ENCODE measurements at places on chromosomes 6 and 20. TPM values are rescaled to one million over a fixed set of nuclear protein-coding genes. Genes with fewer than 3 reads are reported as not detected.

- DNase-seq = no peak
These were observed 327.3 kb downstream of the HDGFL1 start for GRCh38 chr6:22896696-22897095.

KIF25 gene
- polyA plus RNA-seq = 0.76 TPM

DNA sequence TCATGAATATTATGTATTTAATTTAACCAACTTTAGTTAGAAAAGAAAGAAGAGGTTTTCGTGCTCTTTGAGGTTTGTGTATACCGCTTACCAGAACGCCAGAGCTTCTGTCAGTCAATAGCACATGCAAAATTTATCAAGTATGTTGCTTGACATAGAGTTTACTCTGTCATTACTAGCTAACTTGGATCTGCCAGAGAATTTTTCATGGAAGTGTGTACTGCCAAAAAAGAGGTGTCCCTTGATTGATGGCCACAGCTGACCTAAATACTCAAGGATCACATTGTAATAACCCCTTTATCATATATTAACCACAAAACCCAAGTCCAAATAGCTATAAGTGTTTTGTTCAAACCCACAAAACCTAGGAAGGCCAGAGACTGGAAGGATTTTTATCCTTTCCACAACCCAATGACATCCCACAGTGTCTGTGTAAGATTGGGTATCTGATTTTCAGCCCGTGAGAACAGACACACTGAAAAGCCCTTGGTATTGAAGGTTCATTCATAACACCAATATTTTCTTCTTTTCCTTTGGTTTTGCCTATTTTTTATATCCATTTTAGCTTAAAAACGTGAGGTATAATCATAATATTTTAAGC, 194.0 kb upstream of the EYA4 start:
- no peak for DNase-seq

DNA sequence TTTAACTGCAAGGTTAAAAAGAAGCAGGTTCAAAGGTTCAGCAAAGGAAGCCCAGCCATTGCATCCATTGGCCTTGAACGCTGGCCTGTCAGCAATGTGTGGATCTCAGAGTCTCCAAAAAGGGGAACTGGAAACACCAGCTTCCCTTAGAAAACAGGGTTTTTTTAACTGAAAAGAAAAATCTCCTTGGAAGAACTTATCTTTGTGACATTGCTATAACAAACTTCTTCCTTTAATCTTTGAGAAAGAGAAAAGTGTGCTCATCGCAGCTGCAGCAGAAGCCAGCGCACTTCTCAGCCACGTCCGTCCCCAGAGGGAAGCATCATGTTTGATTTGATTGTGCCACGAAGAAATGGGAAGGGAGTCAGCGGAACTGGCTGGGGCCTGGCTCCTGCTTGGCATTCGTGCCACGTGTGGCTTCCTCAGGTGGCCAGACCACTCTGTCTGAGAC, 215.0 kb downstream of the SYNDIG1 start:
- DNase-seq = no peak

DNA sequence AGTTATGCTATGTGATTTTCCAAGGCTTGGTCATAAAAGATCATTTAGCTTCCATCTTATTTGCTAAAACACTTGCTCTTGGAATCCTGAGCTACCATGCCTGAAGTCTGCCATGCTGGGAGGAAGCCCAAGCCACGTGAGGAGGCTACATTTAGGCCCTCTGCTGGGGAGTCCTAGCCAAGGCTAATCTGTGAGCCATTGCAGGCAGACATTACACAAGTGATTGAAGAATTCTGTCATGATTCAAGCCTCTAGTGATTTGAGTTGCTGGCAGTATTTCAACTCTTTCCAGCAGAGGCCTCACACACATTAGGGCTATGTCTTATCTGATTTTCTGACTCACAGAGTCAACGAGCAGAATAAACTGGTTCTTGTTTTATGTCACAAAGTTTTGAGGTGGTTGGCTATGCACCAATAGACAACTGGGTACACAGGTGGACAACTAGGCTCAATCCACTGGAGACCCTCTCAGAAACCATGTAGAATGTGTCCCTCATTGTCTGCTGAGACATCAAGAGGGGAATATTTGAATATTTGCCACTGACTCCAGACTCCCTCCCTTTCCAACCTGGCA, 227.2 kb upstream of the SULF2 start:
- DNase-seq = no peak

SLPI gene
- polyA plus RNA-seq = not detected

Data from muscle of arm (tissue), 14 donors.